ENCODE measurements at places on chromosomes 13 and 19.

GRCh38 chr19:41601771-41602170 is 25.1 kb downstream of the CEACAM4 start:
- no peak for DNase-seq

- DNase-seq = peak; percentile 10
Measured at GRCh38 chr13:101474419-101474957, 22.0 kb downstream of the ITGBL1 start.

GRCh38 chr19:52557231-52557995 is 12.7 kb upstream of the ZNF701 start:
- no peak for DNase-seq

GRCh38 chr13:96629331-96629730 is 364.9 kb downstream of the OXGR1 start:
- DNase-seq = no peak

DNA sequence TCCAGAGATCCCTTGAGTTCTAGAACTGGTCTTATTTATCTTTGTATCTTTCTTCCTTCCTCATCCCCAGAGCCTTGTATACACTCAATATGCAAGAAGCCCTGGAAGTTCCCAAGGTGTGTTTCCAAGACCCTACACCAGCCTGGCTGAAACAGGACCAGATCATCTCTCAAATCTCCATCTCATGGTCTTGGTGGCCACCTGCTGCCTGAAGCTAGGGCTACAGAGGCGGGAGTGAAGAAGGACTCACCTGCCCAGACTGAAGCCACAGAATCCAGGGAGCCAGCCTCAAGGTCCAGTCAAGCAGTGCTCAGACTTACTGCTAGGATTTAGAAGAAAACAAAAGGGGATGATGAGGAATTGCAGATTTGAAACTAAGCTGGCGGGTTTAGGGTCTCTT is 6.1 kb upstream of the CYSLTR2 start:
- no peak for DNase-seq

GRCh38 chr13:67227131-67227983 is 2.8 kb downstream of the PCDH9 start:
- DNase-seq = no peak

GRCh38 chr19:48123907-48124651 is 13.5 kb upstream of the PLA2G4C start:
- DNase-seq = no peak

- no peak for DNase-seq
Measured at GRCh38 chr19:7376151-7376852, 27.6 kb downstream of the ARHGEF18 start.
